ENCODE measurements at places on chromosomes 11 and 22. TPM values are rescaled to one million over a fixed set of nuclear protein-coding genes. Genes with fewer than 3 reads are reported as not detected.

Gene TRIM51
- total RNA-seq: not detected

Gene ZFTA
- 13.2 TPM for total RNA-seq

Gene GLB1L3
- not detected for total RNA-seq

DNA sequence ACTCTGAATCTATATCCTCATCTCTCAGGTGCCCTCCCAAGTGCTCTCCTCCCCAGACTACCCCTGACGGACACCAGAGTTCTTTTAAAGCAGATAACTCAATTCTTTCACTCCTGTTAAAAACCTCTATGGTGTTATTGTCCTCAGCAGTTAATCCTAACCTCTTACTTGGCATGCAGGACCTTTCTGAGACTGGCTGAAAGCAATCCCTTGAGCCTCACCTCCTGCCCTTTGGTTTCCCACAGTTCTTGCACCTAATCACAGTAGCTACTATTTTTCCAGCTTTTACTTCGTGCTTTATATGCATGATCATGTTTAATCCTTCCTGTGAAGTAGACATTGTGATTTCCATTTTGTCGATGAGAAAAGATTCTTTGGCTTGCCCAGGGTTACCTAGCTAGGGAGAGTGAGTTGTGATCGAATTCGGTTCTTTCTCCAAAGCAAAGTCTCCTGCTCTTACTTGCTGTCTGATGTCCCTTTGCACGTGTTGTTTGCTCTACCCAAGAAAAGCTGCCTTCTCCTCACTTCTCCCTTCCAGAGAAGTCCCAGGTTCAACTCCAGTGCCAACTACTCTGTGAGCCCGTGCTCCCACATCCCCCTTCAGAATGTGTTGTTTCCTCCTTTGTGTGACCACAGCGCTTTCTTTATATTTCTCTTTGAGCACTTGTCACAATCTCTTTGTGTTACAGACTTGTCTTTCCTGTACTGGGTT is 2.1 kb downstream of the UBE2L3 start:
- peaks cover 75% of the 10 kb centered on the region for H3K4me1 ChIP-seq

DNA sequence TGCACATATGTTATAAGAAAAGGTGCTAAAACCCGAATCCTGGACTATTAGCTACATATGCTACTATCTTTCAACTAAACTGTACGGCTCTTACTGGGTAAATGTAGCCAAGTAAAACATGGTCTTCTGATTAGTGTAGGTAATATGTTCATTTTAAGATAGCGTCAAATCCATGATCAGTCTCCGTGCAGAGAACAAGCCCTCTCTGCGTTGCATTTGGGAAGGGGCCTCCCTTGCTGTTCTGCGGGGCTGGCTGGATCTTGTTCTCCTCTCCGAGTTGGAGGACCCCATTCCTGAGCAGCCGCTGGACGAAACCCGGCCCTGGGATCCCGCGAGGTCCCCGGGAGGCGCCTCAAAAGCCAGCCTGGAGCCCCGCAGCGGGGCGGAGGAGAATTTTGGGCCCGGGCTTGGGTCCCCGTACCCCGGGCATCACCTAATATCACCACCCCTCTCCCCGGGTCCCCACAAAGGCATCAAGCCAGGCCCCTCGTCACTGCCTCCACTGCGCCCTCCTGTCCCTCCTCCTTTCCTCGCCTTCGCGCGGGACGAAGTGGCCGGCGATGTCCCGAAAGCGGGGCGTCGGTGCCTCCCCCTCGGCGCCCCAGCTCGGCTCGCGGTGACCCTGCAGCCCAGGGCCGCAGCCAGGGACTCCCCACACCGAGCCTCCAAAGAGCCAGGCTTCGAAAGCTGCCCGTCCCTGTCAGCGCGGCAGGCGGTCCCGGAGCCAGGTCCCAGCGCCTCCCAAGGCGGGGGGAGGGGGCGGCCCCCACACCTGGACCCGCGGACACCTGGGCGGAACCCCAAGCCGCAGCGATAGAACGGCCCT is 54.5 kb upstream of the FBXO3 start:
- DNase-seq: peak; percentile 16
- H3K27ac ChIP-seq: no peak overlapping the region
- no peaks in the 10 kb centered on the region for H3K27me3 ChIP-seq
- H3K36me3 ChIP-seq: no peaks in the 10 kb centered on the region
- H3K4me3 ChIP-seq: no peak overlapping the region

DNA sequence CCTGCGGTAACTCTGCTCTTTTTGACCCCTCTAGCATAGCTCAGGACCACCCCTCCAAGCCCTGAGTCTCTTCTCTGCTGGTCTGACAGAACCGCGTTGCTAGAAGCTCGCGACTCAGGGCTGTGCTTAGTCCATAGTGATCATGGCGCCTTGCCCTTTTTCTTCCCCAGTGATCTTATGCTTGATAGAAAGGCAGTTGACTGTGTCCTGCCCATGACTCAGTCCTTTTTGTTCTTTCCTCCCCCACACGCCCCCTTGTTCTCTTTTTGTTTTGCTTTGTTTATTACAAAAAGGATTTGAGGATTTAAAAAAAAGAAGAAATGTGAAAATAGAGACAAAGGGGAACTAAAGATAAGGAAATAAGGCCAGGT is 17.5 kb downstream of the IL17RA start:
- peaks cover 32% of the 10 kb centered on the region for H3K36me3 ChIP-seq
- no peak overlapping the region for H3K4me3 ChIP-seq
- no peaks in the 10 kb centered on the region for H3K27me3 ChIP-seq
- H3K27ac ChIP-seq: no peak overlapping the region
- no peaks in the 10 kb centered on the region for H3K4me1 ChIP-seq
